ENCODE measurements at places on chromosomes 4 and X.

GRCh38 chrX:78327370-78328086, at the start of gene CYSLTR1:
Gene CYSLTR1 (minus strand): TSS chrX:78327611. CDS start chrX:78273746, 53,865 bp downstream.
- H3K27ac ChIP-seq = peak within 1 kb of the TSS; percentile 36
- H3K27me3 ChIP-seq = no peaks in the 10 kb centered on the region
- H3K4me3 ChIP-seq = peak within 1 kb of the TSS; percentile 62
- H3K36me3 ChIP-seq = no peaks in the 10 kb centered on the region
- DNase-seq = no peak

GRCh38 chrX:145405012-145405411, 157.7 kb downstream of the SPANXN1 start:
- DNase-seq = no peak
- H3K4me1 ChIP-seq = no peaks in the 10 kb centered on the region
- no peak overlapping the region for H3K27ac ChIP-seq
- H3K36me3 ChIP-seq = no peaks in the 10 kb centered on the region

GRCh38 chr4:165175879-165176278, 31.5 kb upstream of the KLHL2 start:
- H3K4me1 ChIP-seq = no peaks in the 10 kb centered on the region
- no peaks in the 10 kb centered on the region for H3K27me3 ChIP-seq
- DNase-seq = no peak
- H3K36me3 ChIP-seq = no peaks in the 10 kb centered on the region

DNA sequence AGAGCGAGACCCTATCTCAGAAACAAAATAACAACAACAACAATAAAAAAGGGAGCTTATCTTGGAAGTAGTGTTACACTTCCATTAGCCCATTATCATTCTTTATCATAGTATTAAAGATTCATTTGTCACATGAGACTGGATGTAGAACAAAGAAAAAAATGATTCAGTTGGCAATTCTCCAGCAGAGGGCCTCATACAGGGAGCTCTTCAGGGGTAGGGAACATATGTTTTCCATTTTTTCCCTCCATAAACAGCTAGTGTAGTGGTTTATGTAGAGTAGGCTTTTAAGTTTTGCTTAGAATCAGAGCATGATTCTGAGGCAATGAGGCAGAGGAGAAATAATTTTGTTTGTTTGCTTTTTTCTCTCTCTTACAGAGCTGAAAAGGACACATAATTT, 5.8 kb downstream of the CPE start:
- peaks cover 2% of the 10 kb centered on the region for H3K27me3 ChIP-seq
- no peak for DNase-seq
- no peaks in the 10 kb centered on the region for H3K36me3 ChIP-seq
- H3K4me1 ChIP-seq = no peaks in the 10 kb centered on the region
- H3K4me3 ChIP-seq = no peak overlapping the region

DNA sequence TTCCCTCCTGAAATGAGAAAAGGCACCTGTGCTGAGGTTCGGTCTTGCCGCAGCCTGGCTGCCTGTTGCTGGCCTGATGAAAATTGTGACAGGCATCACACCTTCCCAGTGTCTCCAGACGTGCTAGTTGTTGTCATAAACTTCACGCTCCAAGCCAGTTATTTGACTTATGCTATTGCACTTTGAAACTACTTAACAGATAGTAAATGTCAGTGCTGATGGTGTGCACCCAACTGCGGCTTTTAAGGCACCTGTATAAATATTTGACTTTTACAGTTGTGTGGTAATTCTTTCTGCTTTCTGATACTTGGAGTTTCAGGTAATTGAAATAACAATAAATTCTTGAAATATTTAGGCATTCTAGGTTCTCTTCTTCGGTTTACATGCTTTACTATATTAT, 1.8 kb downstream of the WWC2 start:
- H3K4me1 ChIP-seq = peaks cover 19% of the 10 kb centered on the region
- no peak overlapping the region for H3K4me3 ChIP-seq
- no peak for DNase-seq
- H3K36me3 ChIP-seq = no peaks in the 10 kb centered on the region
- peaks cover 31% of the 10 kb centered on the region for H3K27me3 ChIP-seq

DNA sequence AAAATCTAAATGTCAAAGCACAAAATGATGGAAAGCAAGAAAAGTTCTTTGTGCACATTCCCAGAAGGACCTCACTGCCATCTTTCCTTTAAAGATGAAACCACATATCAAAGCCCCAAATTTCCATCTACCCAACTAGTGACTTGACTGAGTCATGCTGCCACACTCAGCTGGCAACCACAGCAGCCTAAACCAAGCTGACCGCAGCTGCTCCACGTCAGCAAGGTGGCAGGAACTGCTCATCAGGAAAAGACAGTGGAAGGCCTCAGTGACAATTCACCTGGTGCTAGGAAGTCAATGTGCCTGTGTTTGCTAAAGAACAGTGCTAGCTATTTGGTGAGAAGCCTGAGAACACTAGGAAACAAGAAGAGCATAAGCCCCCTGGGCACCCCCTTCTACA, 26.1 kb downstream of the ACOX3 start:
- peaks cover 32% of the 10 kb centered on the region for H3K36me3 ChIP-seq
- peaks cover 31% of the 10 kb centered on the region for H3K4me1 ChIP-seq
- no peaks in the 10 kb centered on the region for H3K27me3 ChIP-seq
- H3K4me3 ChIP-seq = no peak overlapping the region
